ENCODE measurements at places on chromosomes 4 and X. TPM values are rescaled to one million over a fixed set of nuclear protein-coding genes. Genes with fewer than 3 reads are reported as not detected.

The CDS1 gene
- 0.26 TPM for total RNA-seq

The ACE2 gene
- total RNA-seq, result not detected

The MSX1 gene
- total RNA-seq, result 1.3 TPM

The UGT2B10 gene
- not detected for total RNA-seq

The SYN1 gene
- total RNA-seq, result 0.17 TPM

The STATH gene
- not detected for total RNA-seq

The DMRTC1 gene
- not detected for total RNA-seq

The FGFBP2 gene
- total RNA-seq, result not detected

The SLC6A14 gene
- not detected for total RNA-seq

The TMPRSS11B gene
- total RNA-seq, result not detected

The ADH1A gene
- not detected for total RNA-seq

The CTAG2 gene
- not detected for total RNA-seq

The NDP gene
- 5.3 TPM for total RNA-seq

The ZCCHC18 gene
- total RNA-seq, result 1.3 TPM

The ARHGEF6 gene
- 20.5 TPM for total RNA-seq

The HPGD gene
- 0.26 TPM for total RNA-seq

The PRKG2 gene
- total RNA-seq, result 17.5 TPM

The TMSB15C gene
- total RNA-seq, result 2.6 TPM

The GNRHR gene
- not detected for total RNA-seq

The WAS gene
- total RNA-seq, result 0.17 TPM
